Activated CD8-positive, alpha-beta memory T cell treated with anti-CD3 and anti-CD28 coated beads, Interleukin-2, amount 10 ng/mL, durations not matched to agents 7 days and 5 days (primary cell): ENCODE measurements at places on chromosomes 12 and 14. TPM values are rescaled to one million over a fixed set of nuclear protein-coding genes. Genes with fewer than 3 reads are reported as not detected.

The TMEM119 gene
- 0.16 TPM for total RNA-seq

The COX8C gene
- total RNA-seq: not detected

The KLRK1 gene
- 195 TPM for total RNA-seq

The RNF212B gene
- total RNA-seq: not detected

The STAT6 gene
- 99.1 TPM for total RNA-seq

The KRT77 gene
- total RNA-seq: not detected
